Stimulated activated CD4-positive, alpha-beta T cell treated with anti-CD3 and anti-CD28 coated beads, TNF-alpha, amount 100 ng/mL, for 4 hours (primary cell): ENCODE measurements at places on chromosomes 5 and 9.

- no peak for DNase-seq
Observed at GRCh38 chr5:55320571-55320970, 12.8 kb downstream of the MTREX start.

- DNase-seq, result no peak
Observed at GRCh38 chr5:72845889-72846288, 29.4 kb downstream of the TNPO1 start.

DNA sequence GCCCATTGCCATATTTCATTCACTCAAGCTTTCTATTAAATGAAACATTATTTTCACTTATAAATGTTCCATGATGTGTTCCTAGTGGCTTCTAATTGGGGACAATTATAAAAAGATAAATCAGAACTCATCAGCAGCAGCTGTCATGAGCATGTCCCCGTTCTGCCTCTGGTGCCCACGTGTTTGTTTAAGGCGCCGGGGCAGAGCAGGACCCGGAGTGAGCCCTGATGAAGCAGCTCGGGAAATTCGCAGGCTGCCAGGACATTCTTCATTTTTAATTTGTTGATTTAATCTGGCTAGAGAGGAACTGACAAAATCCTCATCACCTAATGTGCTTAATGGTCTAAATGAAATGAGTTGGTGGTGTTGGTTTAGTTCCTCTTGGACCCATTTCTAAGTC lies 475.0 kb downstream of the CTNND2 start:
- DNase-seq, result no peak

GRCh38 chr5:146515473-146516150 lies 378 bp downstream of the GPR151 start:
- no peak for DNase-seq

- DNase-seq, result no peak
Observed at GRCh38 chr9:14344053-14344524, 30.1 kb upstream of the NFIB start.

DNA sequence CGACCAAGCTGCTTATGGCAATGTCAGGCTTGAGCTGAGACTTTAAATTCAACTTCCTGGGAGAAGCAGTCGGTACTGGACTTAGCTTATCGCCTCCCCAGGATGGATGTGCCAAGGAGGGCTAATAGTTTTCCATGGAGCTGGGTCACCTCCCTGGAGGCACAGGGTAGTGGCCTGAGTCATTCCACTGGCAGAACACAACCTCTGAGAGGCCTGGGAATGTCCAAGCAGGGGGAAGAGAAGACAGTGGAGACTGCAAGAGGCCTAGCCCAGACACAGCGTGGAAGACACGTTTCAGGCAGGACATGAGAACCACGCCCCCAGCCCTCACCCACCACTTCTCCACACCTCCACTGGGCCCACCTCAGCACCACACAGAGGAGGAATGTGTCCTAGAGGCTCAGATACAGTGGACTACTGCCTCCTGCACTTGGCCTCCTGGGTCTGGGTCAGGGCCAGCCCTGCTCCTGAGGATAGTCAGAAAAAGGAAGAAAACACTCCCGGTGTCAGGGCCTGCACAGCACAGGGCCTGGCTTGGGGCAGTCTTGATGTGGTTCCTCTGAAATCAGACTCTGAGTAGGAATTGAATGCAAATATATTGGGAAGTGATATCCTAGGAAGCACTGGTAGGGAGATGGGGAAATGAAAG lies 171.8 kb downstream of the FSTL4 start:
- no peak for DNase-seq

GRCh38 chr5:128472919-128473318 lies 65.1 kb downstream of the FBN2 start:
- no peak for DNase-seq

- no peak for DNase-seq
Observed at GRCh38 chr9:134061688-134062371, 6.0 kb downstream of the BRD3 start.

DNA sequence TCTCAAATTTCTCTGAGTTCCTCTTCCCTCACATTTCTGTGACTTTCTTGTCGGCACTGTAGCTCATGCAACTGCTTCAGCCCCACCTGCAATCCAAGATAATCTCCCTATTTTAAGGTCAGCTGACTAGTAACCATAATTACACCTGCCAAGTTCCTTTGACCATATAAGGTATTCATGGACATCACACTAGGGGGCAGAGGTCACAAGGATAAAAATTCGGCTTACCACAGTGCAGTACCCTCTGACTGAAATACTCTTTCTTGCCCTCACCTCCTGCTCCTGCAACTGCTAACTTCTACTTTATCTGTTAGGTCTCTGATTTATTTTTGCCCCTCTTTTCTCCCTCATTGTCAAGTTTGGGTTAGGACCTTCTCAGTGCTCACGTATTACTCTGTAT lies 144.2 kb downstream of the GDNF start:
- DNase-seq, result no peak

DNA sequence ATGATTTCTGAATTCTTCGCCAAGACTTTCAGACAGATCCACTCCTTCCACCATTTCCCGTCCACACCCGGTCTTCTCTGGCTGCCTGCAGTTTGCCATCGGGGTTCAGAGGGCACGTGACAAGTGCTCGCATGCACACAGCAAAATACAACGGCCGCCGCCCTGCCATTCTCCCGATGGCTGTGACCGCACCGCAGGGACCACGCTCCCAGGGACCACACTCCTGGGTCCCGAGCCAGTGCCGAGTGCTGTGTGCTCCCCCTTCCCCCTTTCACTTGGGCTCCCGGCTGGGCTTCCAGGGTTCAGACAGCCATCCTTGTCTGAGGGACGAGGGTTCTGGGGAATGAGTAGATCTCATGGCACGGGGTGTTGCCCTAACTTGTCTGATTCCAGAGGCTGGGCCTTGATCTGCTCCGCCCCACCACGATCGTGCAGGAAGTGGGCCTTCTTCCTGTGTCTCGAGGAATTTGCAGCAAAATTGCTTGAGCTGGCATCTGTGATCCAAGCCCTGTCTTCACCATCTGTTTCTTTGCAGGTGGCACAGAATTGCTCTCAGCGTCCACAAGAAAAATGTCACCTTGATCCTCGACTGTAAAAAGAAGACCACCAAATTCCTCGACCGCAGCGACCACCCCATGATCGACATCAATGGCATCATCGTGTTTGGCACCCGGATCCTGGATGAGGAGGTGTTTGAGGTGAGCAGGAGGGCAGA lies 59.2 kb downstream of the COL5A1 start:
- no peak for DNase-seq

- no peak for DNase-seq
Observed at GRCh38 chr5:59264013-59264412, 629.5 kb downstream of the PDE4D start.

DNA sequence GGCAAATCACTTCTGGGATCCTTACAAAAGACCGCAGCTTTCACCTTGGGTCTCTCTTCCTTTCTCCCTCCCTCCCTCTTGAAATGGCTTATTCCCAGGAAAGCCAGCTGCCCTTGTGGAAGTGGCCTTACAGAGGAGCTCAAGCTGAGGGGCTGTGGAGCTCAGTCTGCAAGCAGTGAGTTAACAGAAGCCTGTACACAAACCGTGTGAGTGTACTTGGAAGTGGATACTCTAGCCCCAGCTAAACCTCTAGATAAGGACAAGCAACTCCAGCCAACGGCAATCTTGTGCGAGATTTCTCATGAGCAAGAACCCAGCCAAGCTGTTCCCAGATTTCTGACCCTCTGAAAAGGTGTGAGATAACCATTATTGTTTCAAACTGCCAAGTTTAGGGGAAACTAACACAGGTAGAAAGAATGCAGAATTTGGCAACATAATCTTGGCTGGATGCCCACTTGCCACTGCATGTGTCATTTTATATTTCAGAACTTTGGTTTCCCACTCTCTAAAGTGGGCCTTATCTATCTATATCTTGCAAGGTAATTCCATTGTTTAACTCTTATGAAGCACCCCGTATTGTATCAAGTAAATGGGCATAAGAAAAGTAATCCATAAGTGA lies 85.6 kb downstream of the CDH18 start:
- no peak for DNase-seq

- DNase-seq, result no peak
Observed at GRCh38 chr5:39073767-39074016, 507 bp downstream of the RICTOR start.

GRCh38 chr5:95859661-95860060 lies 37.1 kb upstream of the GLRX start:
- no peak for DNase-seq

DNA sequence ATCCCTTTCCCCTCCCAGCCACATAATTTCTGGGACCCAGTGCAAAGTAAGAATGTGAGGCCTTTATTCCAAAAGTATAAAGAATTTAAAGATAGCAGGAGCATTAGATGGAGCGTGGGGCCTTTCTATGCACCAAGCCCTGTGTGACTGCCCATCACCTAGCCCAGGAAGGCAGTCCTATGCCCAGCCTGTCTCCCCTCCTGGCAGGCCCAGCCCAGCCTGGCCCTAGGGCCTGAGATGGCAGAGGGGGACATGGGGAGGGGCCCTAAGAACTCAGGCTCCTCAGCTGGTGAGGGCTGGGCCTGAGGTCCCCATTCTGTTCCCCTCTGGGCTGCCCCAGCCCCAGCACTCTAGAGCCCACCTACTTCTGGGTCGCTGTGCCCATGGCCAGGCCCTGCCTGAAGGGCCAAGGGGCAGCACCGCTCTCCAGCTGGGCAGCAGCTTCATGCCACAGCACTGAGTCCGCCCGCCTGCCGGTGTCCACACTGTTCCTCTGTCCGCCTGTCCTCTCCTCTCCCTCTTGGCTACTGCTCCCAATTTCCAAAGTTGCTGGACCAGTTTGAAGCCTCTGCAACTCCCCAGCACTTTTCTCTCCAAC lies 995 bp upstream of the SLC23A1 start:
- DNase-seq, result no peak

- DNase-seq, result no peak
Observed at GRCh38 chr9:4325113-4325512, 25.2 kb upstream of the GLIS3 start.

GRCh38 chr5:63894690-63895089 lies 67.6 kb downstream of the HTR1A start:
- no peak for DNase-seq

DNA sequence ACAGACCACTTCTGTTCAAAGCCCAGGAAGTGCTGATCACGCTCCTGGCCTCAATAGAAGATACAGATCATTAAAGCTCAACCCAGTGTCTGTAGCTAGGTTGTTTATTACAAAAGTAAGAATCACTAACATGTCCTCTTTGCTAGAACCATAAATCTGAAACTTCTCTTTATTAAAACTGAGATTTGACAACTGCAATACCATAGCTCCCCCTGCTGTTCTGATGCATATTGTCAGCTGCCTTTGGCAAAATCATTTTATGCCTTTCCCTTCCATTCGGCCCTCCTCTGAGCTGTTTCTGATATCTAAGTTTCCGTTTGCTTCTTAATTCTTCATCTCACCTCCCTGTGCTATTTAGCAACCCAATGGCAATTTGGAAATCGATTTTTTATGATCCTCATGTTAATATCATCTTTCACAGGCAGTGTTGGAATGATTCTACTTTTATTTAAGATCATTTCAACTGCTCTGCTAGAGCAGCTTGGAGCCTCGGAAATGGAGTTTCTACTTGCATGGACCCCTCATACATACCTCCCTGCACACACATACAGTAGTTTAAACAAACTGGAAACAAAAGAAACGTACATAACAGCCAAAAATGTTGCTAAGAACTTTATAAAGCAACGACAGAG lies 998.8 kb downstream of the MAT2B start:
- DNase-seq, result no peak

DNA sequence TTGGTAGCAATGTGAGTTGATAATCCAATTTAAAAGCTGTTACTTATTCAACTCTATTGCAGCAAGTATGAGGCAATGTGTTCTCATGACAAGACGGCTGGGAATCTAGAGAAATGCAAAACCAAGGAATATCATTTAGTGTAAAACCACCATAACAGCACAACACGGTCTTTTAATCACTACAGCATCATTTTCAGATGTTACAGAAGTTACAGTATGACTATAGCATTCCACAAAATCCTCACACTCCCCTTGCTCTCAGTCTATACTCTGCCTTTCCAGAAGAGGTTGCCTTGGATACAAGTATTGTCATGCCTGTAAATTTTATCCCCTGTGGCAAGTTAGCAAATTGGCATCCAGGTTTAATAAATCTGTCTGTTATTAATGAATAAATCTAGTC lies 28.6 kb upstream of the TAS2R1 start:
- no peak for DNase-seq

DNA sequence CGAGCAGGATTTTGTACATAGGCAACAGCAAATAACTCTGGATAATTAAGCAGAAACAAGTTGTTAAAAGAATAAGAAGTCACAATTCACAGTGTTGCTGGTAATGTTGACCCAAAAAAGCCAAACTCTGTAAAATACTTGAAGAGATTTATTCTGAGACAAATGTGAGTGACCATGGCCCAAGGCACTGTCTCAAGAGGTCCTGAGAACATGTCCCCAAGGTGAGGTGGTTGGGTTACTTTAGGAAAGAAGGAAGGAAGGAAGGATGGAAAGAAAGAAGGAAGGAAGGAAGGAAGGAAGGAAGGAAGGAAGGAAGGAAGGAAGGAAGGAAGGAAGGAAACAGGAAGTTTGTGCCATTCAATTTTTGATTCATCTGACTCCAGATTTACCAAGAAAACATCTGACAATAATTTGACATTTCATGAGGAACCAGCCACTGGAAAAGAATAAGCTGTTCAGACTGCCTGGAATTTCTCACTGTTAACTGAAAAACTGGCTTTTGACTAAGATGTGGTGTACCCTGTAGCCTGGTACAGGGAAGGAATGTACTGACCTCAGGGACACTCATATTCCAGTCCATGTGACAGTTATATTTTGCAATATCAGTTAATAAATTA lies 295.9 kb upstream of the TNC start:
- DNase-seq, result no peak

GRCh38 chr9:76999261-76999660 lies 20.2 kb upstream of the FOXB2 start:
- DNase-seq, result no peak

DNA sequence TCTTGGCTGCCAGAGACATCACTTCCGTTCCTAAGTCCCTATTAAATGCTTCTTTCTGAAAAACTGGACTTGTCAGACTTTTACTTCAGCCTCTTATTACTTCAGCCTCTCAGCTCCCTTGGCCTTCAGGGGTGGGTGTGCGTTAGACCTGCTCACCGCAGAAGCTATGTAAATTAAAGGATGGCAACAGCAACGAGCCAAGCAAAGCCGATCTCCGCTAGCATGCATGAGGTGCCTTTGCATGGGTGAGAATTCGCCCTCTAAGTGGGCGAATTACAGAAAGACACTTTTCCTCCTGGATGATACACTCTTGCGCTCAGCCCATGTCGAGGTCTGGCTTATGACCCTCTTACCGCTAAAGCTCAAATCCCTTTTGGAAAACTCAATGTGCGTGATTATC lies 10.9 kb upstream of the IL3 start:
- no peak for DNase-seq
